CD4-positive, alpha-beta T cell (primary cell): ENCODE measurements at places on chromosomes 6 and 20.

DNA sequence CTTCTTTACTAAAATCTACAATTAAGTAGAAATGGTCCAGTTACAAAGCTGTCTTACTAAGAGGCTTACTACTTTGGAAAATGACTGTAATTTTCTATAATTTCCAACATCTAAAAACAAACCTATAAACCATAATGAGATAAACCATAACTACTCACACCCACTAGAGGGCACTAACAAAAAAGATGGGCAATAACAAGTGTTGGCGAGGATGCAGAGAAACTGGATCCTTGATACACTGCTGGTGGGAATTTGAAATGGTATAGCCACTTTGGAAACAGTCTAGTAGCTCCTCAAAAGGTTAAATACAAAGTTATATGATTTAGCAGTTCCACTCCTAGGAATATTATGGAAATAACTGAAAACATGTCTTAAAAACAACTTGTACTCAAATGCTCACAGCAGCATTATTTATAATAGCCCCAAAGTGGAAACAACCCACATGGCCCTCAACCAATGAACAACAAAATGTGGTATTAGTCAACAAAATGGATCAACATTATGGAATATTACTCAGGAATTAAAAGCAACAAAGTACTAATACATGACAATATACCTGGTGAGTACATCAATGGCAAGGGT, 50.6 kb downstream of the GJA10 start:
- DNase-seq, result no peak

GRCh38 chr6:35063701-35064280, 77.3 kb downstream of the TCP11 start:
- DNase-seq, result no peak

GRCh38 chr6:168542301-168542700, 101.3 kb downstream of the SMOC2 start:
- DNase-seq, result no peak

- peak; percentile 33 for DNase-seq
These were observed 61.9 kb downstream of the GPR6 start for GRCh38 chr6:110039981-110040383.

DNA sequence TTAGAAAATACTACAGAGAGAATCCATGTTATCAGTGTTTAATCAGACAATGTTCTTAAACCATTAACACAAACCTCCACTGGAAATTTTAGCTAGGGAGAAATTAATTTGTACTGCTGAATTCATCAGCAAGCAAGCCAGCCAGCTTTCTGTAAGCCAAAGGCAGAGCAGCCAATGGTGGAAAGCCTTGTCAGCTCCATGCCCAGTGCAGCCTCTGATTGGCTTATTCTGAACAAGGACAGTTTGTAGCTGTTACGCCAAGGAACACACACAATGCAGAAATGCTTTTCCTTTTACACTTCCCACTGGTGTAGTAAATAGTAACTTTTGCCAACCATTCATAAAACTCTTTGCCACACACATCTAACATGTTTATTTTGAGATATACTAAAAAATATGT, 265.0 kb downstream of the TENT5A start:
- DNase-seq, result no peak

- no peak for DNase-seq
These were observed 14.3 kb upstream of the NEDD9 start for GRCh38 chr6:11246722-11247121.

- no peak for DNase-seq
These were observed 193.4 kb upstream of the PREP start for GRCh38 chr6:105596284-105596755.

GRCh38 chr6:107033126-107033525, 5.1 kb downstream of the MTRES1 start:
- no peak for DNase-seq

DNA sequence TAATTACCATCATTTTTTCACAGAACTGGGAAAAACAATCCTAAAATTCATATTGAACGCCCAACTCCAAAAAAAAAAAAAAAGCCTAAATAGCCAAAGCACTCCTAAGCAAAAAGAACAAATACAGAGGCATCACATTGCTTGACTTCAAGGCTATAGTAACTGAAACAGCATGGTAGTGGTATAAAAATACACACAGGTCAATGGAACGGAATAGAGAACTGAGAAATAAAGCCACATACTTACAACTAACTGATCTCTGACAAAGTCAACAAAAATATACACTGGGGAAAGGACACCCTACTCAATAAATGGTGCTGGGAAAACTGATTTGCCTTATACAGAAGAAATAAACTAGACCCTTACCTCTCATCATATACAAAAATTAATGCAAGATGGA, 89.6 kb downstream of the MRAP2 start:
- no peak for DNase-seq

DNA sequence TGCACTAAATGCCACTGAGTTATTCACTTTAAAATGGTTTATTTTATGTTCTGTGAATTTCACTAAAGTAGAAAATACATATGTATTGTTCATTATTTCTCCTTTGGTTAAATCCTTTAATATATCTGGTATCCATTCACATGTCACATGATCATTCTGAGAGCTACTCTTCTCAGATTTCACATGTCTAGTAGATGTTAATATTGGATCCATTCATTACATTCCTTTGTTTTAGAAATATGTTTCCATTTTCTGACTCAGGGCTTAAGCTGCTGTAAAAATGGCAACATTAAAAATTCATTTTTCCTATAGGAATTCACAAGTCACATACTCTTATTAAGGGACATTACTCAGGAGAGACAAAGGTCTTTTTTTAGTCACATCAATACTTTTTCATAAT, 205.4 kb downstream of the ZFAND3 start:
- DNase-seq, result no peak

- DNase-seq, result no peak
These were observed 136.9 kb upstream of the SUPT3H start for GRCh38 chr6:45514454-45515230.

GRCh38 chr6:168027521-168027920, 30.1 kb downstream of the KIF25 start:
- DNase-seq, result no peak

DNA sequence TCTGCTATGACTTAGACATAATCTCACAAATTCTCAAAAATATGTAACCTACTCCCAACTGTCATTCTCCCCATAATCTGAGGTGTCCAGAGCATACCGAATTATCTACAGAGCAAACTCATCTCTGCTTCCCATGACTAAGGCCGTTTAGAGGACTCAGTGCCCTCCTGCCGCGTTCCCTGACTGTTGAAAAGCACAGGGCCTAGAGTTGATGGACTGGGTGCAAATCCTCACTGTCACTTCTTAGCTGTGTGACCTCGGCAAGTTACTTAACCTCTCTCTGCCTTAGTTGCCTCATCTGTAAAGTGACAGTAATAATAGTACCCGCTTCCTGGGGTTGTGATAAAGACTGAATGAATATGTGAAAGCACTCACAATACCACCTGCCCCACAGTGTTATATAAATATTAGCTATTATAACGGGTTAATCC, 4.7 kb upstream of the TUBB2A start:
- DNase-seq, result no peak

GRCh38 chr20:63854766-63855362, 6.4 kb upstream of the ABHD16B start:
- no peak for DNase-seq

DNA sequence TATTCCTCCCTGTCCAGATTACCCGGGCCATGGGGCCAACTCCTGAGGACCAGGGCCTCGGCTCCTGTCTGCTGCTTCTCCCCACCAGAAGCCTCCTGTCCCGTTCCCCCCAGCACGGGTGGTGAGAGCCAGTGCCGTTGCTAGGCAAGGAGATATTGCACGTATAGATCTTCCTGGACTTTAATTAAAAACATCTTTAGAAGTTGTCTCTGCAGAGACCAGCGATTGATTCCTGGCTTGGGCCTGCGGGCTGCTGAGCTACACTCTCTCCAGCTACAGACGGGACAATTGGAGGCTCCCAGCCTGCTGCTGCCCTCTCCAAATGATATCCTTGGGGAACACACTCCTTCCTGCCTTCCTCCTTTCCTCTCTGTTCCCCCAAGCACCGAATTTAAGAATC, 74.6 kb downstream of the CDH22 start:
- no peak for DNase-seq

- DNase-seq, result no peak
These were observed 626.5 kb upstream of the MAP3K7 start for GRCh38 chr6:91213229-91213901.

- no peak for DNase-seq
These were observed 9.9 kb downstream of the SMOC2 start for GRCh38 chr6:168450917-168451316.

DNA sequence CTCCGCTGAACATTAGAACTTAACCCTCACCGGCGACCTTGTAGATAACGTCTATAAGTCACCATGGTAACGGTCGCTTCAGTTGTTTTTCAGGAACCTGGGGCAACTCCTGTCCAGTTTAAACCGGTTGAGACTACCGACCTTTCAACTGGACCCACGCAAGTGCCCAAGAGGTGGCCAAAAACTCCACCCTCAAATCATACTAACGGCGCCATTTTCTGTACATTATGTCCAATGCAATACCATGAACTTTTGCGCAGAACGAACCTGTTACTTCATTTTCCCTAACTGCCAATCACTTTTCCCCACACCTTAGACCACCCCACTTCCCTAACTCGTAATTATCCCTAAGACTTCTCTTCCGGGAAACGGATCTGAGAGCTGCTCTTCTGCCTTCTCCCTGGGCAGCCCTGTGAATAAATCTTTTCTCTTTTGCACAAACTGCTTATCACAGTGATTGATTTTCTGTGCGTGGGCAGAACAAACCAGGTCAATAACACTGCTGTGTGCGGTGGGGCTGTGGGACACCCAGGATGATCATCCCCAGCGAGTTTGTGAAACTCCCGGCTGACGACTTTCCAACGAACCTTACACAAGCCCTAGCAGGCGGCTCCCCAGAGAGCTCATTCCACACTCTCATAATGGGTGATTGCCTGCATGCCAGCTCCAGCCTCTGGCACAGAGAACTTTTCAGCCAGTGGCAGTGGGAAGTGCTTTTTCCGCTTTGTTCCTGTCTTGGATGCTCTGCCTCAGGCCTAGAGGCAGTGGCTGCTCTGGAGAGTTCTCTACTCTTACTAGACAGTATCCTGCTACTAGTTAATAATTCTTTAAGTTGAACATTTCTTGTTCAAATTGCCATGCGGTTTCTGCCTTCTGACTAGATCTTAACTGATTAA, 28.6 kb downstream of the GPX5 start:
- DNase-seq, result no peak

DNA sequence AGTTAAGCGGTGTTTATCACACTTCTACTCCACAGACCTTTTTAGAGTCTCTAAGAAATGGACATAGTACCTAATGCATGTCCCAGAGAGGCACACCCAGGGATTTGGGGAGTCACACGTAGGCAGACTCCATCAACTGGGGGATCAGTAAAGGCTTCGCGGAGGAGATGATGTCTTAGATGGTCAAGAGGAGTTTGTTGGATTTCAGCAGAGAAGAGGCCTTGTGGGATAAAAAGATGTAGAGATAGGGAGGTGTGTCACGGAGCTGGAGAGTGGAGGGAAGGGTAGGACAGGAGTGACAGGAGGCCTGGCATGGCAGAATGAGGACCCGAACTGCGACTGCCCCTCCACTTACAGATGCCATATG, 9.1 kb downstream of the DYNLRB1 start:
- no peak for DNase-seq

DNA sequence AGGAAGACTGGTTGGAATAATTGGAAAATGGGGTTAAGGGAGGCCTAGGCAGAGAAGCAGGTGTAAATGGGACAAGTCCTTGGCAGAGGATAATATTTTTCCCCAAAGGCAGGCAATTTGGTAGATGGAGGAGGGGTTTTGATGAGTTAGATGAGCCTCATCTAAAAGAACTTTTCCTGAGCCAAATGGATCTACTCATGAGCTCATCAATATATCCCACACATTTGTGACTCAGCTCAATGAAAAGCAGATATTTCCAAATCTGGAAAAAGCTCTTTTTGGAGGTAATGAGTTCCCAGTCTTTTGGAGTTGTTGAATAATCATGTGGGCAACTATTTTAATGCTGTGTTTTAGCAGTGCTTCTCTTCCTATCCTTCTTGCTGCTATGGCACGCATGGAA, 685.5 kb upstream of the CITED2 start:
- DNase-seq, result no peak

DNA sequence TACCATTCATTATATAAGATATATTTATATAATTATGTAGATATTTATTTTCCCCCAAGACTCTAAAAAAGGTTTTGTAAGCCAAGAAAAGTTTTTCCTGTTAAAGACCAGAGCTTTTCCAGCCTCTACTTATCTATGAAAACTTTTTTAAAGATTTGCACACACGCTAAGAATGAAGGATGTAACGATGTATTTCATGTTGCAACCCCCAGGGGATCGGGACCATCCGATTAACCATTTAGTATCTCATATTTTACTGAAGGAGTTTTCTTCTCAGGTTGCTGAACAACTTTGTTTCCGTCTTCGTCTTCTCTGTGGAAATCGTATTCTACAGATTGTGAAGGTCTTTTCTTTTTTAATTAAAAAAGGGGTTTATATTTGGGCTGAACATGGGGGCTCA, 70.0 kb upstream of the SASH1 start:
- no peak for DNase-seq

DNA sequence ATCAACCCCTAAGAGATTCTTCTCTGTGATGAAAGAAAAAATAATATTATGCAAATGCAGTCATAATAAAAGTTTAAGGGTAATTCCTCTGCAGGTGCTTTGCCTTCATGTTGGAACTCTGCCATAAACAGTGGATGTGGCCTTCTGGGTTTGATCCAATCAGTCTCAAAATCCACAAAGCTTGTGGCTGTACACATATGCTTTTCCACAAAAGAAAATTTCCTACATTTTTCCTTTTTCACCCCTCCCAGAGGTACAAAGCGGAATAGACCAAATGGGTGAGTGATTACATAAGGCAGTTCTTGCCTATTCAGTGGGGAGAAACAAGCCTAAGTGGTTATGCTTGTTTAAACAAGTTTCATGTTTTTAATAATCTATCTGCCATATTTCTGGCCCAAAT, 16.7 kb downstream of the CALHM5 start:
- no peak for DNase-seq

DNA sequence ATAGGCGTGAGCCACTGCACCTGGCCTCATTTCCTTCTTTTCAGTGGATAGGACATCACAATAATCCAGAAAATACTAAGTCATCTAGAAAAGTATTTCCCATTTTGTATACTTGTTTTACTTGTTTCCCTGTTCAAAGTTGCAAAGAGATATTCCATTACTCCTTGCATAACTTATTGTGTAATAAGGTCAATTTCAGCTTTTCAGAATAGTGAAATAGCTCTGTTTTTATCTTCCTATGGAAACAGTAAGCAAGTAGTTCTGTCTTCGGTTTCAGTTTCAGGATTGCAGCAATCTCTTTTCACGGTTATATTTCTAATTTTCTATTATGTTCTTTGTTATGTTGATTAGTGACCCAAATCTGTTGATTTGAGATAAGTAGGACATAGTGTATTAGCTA, 6.0 kb downstream of the STX11 start:
- no peak for DNase-seq

DNA sequence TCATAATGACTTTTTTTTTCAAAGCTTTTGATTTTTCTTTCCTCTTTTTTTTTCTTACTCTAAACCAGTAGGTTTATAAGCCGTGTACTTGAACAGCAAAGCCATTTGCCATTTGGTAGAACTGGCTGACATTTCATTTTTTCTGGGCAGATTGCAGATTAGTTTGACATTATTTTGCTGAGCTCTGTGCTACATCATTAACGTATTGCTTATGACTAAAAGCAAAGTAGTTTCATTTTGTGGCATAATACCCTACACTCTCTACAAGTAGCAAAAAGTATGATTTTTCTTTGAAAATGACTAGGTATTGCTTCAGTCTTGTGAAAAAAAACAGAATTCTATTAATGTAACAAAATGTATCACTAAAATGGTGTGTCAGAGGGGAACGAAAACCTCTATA, 141.3 kb downstream of the GRIK2 start:
- no peak for DNase-seq
